ENCODE measurements at places on chromosomes 6 and 20.

DNA sequence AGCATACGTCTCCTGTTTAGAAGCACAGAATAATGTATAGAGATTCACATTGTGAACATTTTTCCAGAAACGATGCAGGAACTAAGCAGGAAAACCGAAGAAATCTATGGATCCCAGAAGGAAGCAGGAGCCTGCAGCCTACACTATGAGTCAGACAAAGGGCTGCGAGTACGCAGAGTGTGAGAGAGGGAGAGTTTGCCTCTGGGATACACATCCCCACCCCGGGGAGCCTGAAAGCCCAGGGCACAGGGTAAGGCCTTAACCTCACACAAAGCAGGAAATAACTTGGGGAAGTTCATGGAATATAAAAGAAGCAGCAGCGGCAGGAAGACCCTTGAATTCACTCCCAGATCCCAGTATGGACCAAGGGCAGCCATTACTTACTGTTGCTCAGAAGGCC lies 842.1 kb upstream of the MANEA start:
- DNase-seq: no peak

GRCh38 chr20:1804554-1804956 lies 90.7 kb upstream of the SIRPA start:
- no peak for DNase-seq

GRCh38 chr6:53543359-53544216 lies 1.3 kb downstream of the GCLC start:
- no peak for DNase-seq

- no peak for DNase-seq
These were observed 844 bp upstream of the ABRACL start for GRCh38 chr6:139027620-139028182.

GRCh38 chr6:7189101-7189758 lies 81.5 kb downstream of the RREB1 start:
- no peak for DNase-seq

- no peak for DNase-seq
These were observed 331 bp upstream of the UFL1 start for GRCh38 chr6:96521306-96521643.

- DNase-seq: no peak
These were observed 121.3 kb downstream of the SOBP start for GRCh38 chr6:107611094-107611810.

- DNase-seq: no peak
These were observed 345.2 kb downstream of the FARS2 start for GRCh38 chr6:5606546-5606945.

DNA sequence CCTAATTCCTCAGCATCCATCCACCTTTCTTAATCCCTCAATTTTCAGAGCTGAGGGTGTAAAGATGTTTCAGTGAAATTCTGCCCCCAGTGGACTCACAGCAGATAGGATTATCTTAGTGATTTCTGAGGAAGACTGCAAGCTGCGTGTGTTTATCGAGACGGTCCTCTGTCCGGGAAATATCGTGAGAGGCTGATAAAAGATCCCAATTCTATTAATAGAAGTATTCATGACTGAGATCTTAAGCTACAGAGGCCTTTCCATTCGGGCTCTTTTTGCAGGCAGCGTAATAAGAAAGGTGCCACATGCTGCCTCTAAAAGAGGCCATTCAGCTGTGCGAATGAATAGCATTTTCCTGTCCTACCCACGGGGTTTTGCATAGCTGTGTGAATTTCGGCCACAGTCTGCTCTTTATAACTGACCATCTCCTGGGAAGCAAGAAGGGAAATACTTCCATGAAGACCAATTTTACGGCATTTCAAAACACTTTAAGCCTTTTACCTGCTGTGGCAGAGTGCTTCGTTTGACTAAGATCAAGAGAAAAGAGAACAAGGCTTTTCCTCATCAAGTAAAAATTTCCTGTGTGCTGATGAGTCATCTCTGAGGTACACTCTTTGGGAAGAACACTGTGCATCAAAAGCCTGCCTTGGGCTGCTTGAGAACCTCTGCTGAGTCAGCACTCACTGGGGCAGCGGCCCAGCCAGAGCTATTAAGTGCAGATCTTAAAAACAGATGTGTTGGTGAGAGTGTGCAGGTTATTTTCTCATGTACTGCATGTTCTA lies 208.8 kb downstream of the ARHGAP18 start:
- peak; percentile 73 for DNase-seq

- no peak for DNase-seq
These were observed 222.5 kb upstream of the SPTLC3 start for GRCh38 chr20:12786276-12786675.

GRCh38 chr6:16474772-16475493 lies 236.5 kb downstream of the GMPR start:
- no peak for DNase-seq

DNA sequence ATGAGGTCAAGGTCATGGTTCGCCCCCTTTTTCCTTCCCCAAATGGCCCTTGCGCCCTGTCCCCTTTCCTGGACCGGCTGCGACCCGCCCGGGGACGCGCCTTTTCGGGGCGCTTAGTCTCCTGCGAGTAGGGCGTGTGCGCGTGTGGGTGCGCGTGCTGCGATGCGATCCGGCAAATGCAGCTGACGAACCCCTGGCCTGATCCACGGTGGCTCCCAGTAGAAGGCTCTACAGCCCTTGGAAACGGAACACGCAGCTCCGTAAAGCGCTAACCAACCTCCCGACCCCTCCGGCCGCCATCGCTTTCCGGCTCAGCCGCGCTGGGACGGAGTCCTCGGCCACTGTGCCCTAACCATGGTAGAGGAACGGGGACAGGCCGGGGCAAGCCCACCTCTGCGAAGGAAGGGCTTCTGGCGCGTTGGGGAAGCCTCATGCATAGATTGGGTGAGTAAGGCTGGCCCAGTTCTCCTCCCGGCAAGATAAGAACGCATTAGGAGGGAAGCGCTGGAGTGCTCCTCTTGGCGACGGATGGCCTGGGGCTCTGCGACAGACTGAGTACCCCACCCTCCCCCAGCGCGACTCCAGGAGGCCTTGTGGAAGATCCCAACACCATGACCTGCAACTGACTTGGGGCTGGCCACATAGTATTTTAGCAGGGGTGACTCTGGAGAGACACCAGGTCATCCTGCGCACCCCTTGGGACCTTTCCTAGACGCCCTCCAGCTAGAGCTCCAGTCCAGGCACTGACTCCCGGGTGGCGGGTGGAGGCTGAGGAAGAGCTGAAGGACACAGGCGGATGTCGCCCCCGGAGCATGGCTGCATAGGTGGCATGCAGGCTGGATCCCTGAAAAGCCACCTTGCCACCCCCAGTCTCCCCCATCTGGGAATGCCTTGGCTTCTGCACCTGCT lies 1.1 kb upstream of the SLC4A11 start:
- DNase-seq: no peak

- peak; percentile 74 for DNase-seq
These were observed 334.1 kb downstream of the NRN1 start for GRCh38 chr6:5672581-5673011.

- DNase-seq: no peak
These were observed 278.5 kb upstream of the MAN1A1 start for GRCh38 chr6:119627908-119628669.
